ENCODE measurements at places on chromosomes 6 and 20. TPM values are rescaled to one million over a fixed set of nuclear protein-coding genes. Genes with fewer than 3 reads are reported as not detected.

The SPDEF gene
- total RNA-seq, result 2.2 TPM

The HS3ST5 gene
- not detected for total RNA-seq

The RWDD2A gene
- total RNA-seq, result 2.2 TPM

The SLC44A4 gene
- 0.29 TPM for total RNA-seq

The PLCG1 gene
- total RNA-seq, result 46.0 TPM

The COL21A1 gene
- total RNA-seq, result 0.60 TPM

The SIRPB2 gene
- total RNA-seq, result not detected

The SULF2 gene
- 21.7 TPM for total RNA-seq

The FAM8A1 gene
- total RNA-seq, result 4.9 TPM

The DSN1 gene
- total RNA-seq, result 22.6 TPM

The PI3 gene
- total RNA-seq, result 2.5 TPM

The RIN2 gene
- total RNA-seq, result 27.9 TPM

The SRSF12 gene
- 1.9 TPM for total RNA-seq

The FAM184A gene
- total RNA-seq, result not detected

The DEFB113 gene
- not detected for total RNA-seq

The ABHD16B gene
- not detected for total RNA-seq

The LY6G5C gene
- 1.4 TPM for total RNA-seq

The STX11 gene
- 2.6 TPM for total RNA-seq

The CST4 gene
- total RNA-seq, result not detected

The KCNB1 gene
- total RNA-seq, result 0.99 TPM

The PLA2G7 gene
- total RNA-seq, result not detected

The LST1 gene
- not detected for total RNA-seq

The BPHL gene
- total RNA-seq, result 21.7 TPM

The GSTA1 gene
- total RNA-seq, result not detected

The RRAGD gene
- total RNA-seq, result 5.6 TPM

The RNF182 gene
- total RNA-seq, result 3.1 TPM

The CCHCR1 gene
- total RNA-seq, result 10.1 TPM

The DEFB132 gene
- not detected for total RNA-seq

The BCAS1 gene
- total RNA-seq, result 0.42 TPM

The CST3 gene
- 396 TPM for total RNA-seq

The PRICKLE4 gene
- 0.76 TPM for total RNA-seq

The FNDC1 gene
- not detected for total RNA-seq

The IL17F gene
- total RNA-seq, result not detected

The ANKEF1 gene
- total RNA-seq, result 6.8 TPM
